Activated T-helper 1 cell treated with anti-CD3 and anti-CD28 coated beads, Interleukin-12 subunit alpha, Interleukin-12 subunit beta, Interleukin-2, Interleukin-4 antibody, amounts not matched to agents 30 ng/mL and 10 ng/mL and 1 ng/mL, durations not matched to agents 14 hours and 24 hours and 36 hours (primary cell): ENCODE measurements at places on chromosomes 7 and 10.
A peak's percentile ranks its signal among the peaks of the same experiment; 100 is the strongest.

- no peaks in the 10 kb centered on the region for H3K27me3 ChIP-seq
- no peak overlapping the region for H3K4me3 ChIP-seq
- H3K4me1 ChIP-seq, result peaks cover 20% of the 10 kb centered on the region
- DNase-seq, result no peak
- H3K36me3 ChIP-seq, result peaks cover 13% of the 10 kb centered on the region
Measured at GRCh38 chr7:945147-945555, 9.3 kb downstream of the ADAP1 start.

GRCh38 chr7:130961128-130961601 is 227.2 kb upstream of the KLF14 start:
- H3K4me1 ChIP-seq, result peaks cover 29% of the 10 kb centered on the region
- H3K27ac ChIP-seq, result peak overlapping the region; percentile 98
- H3K4me3 ChIP-seq, result peak overlapping the region; percentile 92
- DNase-seq, result peak; percentile 83
- H3K27me3 ChIP-seq, result no peaks in the 10 kb centered on the region

GRCh38 chr7:66739477-66739876 is 1.1 kb upstream of the RABGEF1 start:
- peaks cover 15% of the 10 kb centered on the region for H3K4me1 ChIP-seq
- DNase-seq, result no peak
- no peaks in the 10 kb centered on the region for H3K27me3 ChIP-seq
- peak overlapping the region; percentile 94 for H3K27ac ChIP-seq
- peak overlapping the region; percentile 95 for H3K4me3 ChIP-seq
- H3K36me3 ChIP-seq, result peaks cover 15% of the 10 kb centered on the region

GRCh38 chr10:90319188-90319914 is 538.5 kb downstream of the HTR7 start:
- no peaks in the 10 kb centered on the region for H3K27me3 ChIP-seq
- H3K4me1 ChIP-seq, result no peaks in the 10 kb centered on the region
- no peak for DNase-seq
- no peak overlapping the region for H3K4me3 ChIP-seq
- H3K27ac ChIP-seq, result no peak overlapping the region
